ENCODE measurements at places on chromosomes 3 and 15.

DNA sequence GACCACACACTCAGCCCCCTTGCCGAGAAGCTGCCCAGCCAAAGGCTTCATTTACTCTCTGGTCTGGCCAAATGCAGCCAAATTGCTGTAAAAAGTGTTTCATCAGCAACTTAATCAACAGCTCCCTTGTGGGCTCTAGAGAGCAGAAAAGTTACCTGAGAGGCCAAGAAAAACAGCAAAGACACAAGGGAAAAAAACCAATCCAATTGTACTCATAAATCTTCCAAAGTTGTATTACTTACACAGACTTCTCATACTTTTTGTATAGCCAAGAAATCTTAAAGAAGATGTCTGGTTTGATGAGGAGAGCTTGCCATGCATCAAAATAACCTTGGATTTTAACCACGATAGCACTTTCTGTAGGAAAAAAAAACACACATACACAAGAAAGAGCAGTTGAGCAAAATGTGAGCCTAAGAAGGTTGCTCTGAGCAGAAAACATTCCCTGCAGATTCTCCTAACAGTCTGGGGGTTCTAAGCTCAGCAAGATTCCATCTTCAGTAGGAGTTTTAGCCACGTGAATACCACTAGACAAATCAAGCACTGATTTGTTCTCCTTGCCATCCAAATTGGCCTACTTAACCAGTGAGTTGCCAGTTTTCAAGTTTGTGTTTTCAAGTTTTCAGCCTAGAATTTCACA is 120.0 kb downstream of the CYP19A1 start:
- no peak for DNase-seq

- no peak for DNase-seq
Observed at GRCh38 chr3:25455441-25456132, 27.5 kb downstream of the RARB start.

DNA sequence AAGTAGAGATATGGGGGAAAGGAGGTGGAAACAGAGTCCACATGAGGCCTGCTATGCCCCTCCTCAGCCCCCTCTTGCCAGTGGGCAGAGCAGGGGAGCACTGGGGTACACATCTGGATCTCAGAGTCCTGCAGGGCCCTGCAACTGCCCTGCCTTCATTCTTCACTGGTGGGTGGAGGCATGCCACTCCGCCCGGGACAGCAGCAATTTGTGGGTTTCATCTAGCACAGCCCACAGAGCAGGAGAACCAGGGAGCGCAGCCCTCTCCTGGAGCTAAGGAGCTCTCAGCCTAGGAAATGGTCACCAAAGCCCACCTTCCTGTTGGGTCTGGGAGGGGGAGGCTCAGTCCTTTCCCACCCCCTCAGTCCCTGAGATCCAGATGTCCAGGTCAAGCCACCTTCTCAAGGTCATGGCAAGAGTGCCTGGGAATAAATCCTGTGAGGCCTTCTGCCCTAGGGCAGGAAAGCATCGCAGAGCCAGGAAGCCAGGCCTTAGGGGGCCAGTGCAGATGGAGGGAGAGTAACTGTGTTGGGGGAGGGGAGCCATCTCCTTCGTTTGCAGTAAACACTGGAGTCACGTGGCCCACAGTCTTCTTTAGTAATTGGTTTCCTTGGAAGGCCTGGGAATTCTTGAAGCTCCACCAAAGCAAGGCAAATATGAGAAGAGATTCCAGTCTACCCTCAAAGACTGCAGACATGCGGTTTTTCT is 31.0 kb downstream of the ANP32A start:
- peak; percentile 73 for DNase-seq

- no peak for DNase-seq
Observed at GRCh38 chr3:143445118-143445517, 325.5 kb downstream of the CHST2 start.

- no peak for DNase-seq
Observed at GRCh38 chr15:68103603-68104002, 49.5 kb downstream of the PIAS1 start.

GRCh38 chr3:28008235-28008634 is 233.2 kb upstream of the CMC1 start:
- DNase-seq, result no peak

- DNase-seq, result peak; percentile 90
Observed at GRCh38 chr15:87816811-87817210, 439.7 kb downstream of the NTRK3 start.

DNA sequence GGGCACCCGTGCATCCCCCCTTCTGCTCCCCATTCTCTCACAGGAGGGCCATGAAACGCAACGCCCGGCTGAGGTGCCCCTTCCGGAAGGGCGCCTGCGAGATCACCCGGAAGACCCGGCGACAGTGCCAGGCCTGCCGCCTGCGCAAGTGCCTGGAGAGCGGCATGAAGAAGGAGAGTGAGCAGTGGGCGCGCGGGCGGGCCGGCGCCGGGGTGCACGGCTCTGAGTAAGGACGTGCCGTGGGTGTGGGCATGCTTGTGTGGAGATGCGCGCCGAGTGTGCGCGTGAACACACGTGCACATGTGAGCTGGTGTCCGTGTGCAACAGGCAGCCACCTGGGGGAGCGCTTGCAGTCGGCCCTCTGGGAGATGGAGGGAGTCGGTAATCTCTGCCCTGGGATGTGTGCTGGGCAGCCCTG is 28.1 kb downstream of the NR1I2 start:
- no peak for DNase-seq

DNA sequence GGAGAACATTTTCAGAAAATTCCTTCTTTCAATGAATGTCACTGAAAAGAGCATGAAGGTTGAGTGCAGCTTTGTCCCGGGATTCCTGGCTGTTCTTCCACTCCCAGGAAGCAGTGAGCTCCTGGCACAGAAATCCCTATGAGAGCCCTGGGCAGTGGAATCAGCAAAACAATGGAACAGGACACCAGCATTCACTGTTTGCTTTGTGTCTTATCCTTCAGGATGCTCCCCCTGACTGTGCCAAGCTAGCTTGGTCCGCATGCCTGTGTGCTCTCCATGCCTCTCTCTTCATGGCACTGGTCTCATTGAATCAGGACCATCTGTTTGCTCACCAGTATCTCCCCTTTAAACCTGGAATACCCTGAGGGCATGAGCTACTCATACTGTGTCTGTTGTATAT is 102.0 kb upstream of the GADL1 start:
- no peak for DNase-seq

DNA sequence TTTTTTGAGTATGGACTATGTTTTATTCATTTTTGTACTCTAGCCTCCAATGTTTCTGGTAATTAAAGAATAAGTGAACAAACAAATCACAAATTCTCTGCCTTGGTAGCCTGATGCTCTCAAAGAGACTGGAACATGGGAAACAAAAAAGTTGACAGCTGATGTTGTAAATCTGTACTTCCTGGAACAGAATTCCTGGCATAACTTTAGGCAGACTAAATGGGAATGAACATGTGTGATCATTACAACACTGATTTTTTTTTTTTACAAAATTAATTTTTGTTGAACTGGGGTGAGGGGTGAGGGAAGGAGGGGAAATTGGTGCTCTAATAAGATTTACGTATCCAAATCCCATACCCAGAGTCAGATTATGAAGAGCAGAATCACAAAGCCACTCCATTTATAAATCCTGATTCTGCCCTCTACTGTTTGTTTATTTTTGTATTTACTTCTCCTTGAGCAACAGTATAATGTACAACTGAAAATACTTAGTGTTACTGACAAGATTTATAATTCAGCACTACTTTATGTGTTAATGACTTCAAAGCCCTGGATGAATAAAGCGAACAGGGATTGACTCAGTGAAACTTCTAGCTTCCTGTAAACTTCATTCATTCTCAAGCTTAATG is 165.0 kb downstream of the FRMD5 start:
- DNase-seq, result no peak

DNA sequence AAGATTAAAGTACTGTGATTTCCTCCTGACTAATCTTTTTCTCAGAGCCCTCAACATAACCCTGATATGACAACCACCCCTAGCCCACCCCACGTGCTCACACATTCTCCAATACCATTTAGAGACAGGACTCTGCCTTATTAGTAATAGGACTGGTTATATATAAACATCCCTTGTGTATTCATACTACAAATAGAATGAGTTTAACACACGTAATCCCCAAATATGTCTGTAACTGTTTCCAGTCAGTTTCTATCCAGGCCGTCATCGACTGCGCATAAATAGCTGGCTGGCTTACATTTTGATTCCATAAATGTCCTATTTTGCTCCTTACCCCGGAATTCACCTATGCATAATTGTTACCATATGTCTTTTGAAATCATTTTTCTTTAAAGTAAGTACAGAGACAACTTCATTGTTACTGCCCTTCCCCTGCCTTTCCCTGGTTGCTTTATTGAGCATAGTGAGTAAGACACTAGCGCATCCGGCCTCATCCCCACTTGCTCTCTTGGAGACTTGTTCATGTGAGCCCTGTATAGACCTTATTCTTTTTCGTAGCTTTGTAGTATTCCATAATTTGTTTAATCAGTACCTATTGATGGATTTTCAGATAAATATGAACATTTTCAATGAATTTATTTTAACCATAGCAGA is 3.5 kb upstream of the P2RY14 start:
- DNase-seq, result no peak

DNA sequence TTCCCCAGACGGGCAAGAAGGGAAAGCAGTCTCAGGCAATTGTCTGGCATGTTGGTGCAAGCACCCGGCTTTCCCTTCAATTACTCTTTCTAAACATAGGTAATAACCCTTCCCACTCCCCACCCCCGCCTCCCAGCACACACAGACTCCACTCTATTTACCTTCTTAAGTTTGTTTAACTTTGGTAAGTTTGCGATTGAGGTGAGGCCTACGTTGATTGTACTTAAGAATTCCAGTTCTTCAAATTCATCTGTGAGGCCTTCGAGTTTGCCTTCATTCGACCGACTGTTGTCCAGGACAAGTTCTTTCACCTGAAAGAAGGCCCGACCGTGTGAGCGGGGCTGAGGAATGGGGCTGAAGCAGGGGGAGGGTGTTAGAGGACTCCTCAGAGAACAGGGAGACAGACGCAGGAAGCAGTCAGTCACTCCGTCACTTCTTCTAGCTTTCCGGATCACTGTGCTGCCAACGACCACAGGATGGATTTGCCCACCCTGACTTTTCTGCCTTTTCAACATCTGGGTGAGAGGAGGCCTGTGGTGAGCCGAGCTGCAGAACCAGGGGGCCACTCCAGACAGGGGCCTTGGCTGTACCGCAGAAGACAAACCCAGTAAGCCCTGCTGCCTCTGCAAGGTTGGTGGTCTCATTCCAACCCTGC is 33.0 kb downstream of the ANP32A start:
- DNase-seq, result no peak
